Fibroblast of skin of back (primary cell): ENCODE measurements at places on chromosomes 5 and 9.

DNA sequence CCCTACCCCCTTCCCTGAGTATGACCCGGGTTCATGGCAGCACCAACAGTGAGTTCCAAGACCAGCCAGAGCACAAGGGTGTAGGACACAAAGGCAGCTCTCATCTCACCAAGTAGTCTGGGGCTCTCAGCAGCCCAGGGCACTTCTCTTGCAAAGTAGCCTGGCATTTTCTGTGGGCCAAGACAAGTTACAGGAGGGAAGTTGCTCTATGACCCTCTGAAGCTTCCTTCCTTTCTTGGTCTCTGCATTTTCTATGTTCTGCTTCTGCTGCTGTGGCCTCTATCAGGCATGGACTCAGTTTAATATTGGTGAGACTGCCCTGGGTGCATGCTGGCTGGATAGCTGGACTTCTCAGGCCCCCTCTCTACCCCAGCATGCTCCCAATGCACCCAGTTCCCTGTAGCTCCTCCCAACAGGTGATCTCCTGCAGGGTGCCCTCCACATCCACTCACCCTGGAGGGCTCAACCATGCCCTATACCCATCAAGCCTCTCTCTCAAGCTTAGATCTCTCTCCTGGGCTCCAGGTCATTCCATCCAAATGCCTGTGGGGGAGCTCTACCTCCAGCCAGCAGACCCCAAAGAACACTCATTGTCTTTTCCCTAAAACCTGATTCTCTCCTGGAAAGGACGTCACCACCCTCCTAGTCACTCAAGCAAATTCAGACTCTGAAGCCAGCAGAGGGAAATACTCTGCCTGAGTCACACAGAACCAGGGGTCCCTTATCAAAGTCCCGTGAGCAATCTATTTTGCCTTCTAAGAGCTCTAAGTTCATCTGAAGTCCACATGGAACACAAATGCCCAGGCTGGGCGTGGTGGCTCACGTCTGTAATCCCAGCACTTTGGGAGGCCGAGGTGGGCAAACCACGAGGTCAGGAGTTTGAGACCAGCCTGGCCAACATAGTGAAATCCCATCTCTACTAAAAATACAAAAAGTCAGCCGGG lies 13.8 kb downstream of the TBC1D2 start:
- DNase-seq, result no peak

GRCh38 chr9:5896863-5897262 lies 6.2 kb downstream of the MLANA start:
- DNase-seq, result no peak

GRCh38 chr9:136309101-136309801 lies 5.4 kb upstream of the CCDC187 start:
- DNase-seq, result no peak

DNA sequence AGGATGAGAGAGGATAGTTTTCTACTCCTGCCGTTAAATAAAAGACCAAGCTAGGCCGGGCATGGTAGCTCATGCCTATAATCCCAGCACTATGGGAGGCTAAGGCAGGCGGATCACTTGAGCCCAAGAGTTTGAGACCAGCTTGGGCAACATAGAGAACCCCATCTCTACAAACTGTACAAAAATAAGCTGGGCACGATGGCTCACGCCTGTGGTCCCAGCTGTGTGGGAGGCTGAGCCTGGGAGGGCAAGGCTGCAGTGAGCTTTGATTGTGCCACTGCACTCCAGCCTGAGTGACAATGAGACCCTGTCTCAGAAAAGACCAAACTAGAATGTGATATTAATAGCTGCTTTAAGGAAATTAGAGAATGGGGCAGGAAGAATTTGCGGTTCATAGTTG lies 158.4 kb downstream of the NIPBL start:
- no peak for DNase-seq

GRCh38 chr9:89022001-89022759 lies 30.9 kb downstream of the S1PR3 start:
- peak; percentile 11 for DNase-seq
